ENCODE measurements at places on chromosomes 1 and 21.
A peak's percentile ranks its signal among the peaks of the same experiment; 100 is the strongest.

DNA sequence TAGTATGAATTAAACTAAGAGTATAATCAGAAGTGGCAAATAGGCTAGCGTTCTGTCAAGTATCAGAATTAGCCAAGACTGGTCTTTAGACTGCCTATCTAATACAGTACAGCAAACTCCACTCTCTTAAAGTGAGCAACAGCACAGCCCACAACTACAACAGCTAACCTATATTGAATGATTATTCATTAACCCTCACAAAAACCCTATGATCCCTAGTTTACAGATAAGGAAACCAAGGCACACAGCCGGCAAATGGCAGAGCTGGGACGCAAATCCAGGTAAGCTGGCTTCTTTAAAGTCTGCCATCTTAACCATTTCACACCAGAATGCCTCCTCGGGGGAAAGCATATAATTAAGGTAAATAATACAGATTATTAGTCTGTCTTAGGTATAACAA lies 52.0 kb downstream of the TP53BP2 start:
- DNase-seq: no peak

DNA sequence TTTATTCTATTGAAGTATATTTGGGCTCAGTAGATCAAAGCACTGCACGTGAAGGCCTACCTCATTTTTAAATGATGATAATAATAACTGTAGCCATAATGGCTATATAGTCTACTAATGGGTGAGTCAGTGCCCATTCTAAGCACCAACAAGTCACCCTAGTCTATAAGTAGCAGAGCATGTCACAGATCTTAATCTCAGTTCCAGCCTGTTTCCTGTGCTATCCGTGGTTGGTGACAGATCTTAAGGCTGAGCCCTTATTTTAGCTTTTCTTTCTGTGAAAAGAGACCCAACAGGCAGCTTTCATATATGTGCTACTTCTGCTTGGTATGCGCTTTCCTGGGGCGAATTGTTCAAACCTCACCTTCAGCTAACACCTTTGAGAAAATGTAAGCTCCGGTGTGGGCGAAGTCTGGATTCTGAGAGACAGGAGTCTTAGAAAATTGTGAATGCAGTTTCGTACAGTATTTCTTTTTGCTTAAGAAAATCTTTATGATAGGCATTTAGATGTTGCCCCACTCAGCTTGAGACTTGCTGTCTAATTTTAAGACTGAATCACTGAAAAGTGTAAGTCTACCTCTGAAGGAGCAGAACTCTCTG lies 59.6 kb downstream of the FMN2 start:
- DNase-seq: no peak

DNA sequence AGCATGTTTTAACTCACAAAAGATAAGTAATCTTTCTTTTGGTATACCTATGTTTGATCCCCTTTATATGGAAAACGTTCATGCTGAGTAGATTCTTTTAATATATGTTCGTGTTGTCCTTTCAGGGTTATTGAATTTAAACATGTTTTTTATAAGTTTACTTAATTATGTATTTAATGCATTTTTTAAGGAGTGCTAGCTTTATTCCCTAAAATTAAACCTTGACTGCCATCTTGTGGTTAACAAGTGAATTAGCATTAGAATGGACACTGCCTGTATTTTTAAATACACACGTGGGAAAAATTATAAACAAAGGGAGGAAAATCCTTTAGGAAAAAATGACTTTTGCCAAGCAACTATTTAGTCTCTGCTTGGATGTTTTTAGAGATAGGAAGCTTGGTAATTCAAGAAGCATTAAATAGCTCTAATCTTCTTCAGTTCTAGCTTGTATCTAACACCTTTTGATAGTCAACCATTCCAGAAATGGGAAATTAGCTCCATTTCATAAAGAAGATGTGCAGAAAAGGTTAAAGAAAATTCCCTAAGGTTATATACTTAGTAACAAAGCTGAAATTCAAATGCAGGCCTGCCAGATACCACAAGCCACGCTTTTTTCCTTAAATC lies 43.0 kb downstream of the UBE2U start:
- peak; percentile 13 for DNase-seq

- DNase-seq: no peak
Observed at GRCh38 chr1:46539972-46540371, 11.5 kb downstream of the KNCN start.

DNA sequence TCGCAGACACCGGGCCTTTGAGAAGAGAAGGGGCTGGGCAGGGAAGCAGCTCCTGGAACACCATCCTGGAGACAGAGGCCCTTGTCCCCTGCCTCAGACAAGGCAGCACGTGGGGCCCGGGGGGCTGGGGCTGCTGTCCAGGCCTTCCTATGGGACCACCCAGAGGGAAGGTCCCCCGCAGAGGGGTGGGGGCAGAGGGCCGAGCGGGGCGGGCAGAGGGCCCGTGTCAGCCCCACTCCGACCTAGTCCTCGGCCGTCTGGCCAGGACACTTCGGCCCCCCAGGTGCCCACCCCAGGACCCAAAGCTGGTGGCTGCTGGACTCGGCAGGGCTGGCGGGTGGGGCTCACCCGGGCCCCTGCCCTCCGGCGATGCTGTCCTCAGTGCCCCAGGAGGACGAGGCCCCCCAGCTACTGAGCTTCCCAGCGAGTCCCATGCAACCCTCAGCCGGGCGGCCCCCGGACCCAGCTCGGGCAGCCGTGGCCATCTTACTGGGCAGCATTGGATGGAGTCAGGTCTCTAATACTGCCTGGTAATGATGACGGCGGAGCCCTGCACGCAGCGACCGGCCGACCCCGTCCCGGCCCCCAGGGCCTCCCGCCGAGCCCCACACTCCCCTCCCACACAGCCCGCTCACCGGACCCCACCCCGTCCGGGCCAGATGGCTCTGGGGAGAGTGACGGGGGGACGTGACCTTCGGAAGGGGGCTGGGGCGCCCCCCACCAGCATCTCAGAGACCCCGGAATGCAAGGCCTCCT lies 6.9 kb upstream of the TTLL10 start:
- DNase-seq: no peak

DNA sequence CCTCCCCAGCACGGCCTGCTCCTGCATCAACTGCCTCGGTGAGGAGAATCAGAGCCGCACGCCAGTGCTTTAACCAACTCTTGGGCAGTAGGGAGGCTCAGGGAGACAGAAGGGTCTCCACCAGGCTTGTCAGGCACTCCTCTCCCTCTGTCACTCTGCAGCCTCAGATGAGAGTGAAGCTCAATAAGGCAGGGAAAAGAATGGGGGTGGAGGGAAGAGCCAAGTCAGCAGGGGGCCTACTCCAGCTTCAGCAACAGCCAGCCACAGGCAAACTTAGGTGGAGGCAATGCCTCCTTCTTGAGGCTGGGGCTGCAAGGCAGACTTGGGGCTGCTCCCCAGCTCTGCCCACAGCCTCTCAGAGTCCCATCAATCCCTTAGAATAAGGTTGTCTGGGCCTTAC lies 51.8 kb upstream of the A3GALT2 start:
- no peak for DNase-seq

GRCh38 chr1:98333406-98333805 lies 328.1 kb upstream of the SNX7 start:
- no peak for DNase-seq

DNA sequence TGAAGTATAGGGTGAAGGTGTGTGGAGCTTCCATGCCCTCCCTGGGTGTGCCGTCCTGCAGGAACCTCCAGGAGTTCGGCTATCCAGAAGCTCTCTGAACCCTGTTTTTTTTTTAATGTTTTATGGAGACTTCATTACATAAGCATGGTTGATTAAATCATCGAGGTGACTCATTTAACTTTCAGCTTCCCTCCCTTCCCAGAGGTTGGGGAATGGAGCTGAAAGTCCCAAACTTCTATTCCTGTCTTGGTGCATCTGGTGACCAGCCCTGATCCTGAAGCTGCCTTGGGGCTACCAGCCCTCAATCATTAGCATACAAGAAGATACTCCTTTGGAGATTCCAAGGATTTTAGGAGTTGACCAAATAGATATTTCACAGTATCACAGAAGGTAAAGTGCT lies 9.5 kb downstream of the RRP15 start:
- DNase-seq: no peak

- DNase-seq: no peak
Observed at GRCh38 chr21:41851090-41851790, 27.9 kb downstream of the PRDM15 start.

DNA sequence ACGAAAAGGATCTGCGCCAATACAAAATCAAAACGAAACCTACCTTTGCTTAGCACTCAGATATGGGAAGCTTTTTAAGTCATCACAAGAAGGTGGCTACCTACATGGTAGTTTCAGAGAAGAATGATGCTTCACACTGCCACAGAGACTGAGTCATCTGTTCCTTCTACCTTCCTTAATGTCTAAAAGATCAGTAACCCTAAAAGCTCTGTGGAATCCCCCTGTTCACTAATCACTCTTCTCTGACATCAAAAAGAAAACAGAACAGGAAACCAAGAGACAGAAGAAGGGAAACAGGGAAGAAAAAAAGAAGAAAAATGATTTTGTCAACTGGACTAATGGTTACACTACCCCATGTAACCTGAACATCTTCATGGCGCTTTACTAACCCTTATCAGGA lies 177.2 kb downstream of the SMYD3 start:
- DNase-seq: no peak

- DNase-seq: no peak
Observed at GRCh38 chr1:212484701-212485570, 52.2 kb downstream of the NENF start.

DNA sequence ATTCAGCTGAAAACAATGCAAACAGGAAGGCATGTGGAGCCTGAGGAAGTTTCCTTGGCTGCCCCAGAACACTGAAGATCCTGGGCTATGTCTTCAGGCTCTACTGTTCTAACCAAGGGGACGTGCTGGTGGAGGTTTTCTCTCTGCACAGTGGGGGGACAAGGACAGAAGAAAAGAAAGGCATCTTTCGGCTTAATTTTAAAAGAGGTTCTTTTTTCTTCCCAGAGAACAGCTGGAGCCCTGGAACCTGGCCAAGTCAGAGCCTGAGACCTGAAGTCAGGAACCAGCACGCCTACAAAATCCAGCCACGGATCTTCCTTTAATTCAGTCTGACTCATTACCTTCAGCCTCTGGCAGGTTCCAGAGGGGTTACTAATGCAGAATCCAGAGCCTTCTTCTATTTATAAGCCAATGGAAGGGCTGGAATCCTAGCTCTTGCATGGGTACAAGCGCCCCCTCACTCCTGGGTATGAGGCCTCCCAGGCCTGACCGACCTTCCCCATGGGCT lies 19.8 kb downstream of the CTNNBIP1 start:
- DNase-seq: no peak

DNA sequence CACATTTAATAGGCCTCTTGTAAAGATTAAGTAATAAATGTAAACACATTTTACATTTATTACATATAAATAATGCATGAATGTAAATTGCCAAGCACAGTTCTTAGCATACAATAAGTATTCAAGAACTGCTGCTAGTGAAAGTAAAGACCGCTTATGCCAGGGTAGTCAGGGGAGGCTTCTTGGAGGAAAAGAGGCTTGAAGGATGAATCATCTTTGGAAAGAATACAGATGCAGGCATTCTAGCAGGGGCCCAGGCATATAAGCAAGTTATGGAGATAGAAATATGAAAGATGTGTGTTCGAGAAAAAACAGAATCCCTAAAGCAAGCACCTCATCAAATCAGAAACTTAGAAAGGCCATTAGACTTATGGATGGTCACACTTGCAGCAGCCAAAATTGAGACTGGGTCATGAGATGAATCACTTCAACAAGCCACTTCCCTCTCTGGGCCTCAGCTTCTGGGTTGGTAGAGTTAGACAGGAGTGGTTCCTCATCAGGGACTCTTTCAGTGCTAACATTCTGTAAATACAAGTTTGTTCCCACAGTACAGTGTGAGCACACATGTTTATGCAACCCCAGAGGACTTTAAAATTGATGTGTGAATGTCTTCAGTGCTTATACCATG lies 79.8 kb upstream of the ROR1 start:
- DNase-seq: no peak
